ENCODE measurements at places on chromosomes 7 and 10. TPM values are rescaled to one million over a fixed set of nuclear protein-coding genes. Genes with fewer than 3 reads are reported as not detected.

GRCh38 chr10:52573347-52573746 is 199.2 kb downstream of the MBL2 start:
- no peak for DNase-seq

DNA sequence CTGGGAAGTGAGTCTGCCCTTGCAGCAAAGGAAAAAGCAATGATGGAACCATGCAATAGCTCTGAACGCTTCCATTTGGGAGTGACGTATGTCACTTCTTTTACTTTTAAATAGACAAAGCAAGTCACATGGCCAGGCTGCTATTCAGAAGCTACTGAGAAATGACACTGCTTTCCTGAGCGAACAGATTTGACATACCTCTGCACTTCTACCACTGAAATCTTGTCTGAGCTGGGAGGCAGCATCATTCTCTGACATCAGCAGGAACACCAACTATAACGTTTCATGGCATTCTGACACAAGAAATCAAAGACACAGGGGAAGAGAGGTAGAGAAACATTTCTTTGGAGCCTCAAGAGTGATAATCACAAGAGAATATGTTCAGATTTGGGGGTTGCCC is 271.1 kb downstream of the SNX13 start:
- no peak for DNase-seq

DNA sequence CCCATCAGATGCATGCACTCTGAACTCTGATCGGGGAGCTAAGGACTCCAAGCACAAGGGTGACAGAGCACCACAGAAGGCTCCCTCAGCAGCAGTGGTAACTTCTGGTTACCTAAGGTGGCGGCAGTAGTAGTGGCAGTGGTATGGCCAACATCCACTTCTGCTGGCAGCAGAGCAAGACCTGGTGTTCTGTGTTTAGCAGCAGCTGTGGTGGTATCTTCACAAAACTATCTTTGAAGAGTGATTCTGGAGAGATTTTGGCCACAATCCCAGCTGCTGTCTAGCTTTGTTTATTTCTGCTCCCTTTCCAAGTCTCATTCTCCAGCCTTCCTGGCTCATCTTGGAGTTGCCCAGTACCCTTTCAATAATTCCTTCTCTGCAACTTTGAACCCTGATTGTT is 102.4 kb upstream of the LRGUK start:
- peak; percentile 12 for DNase-seq

DNA sequence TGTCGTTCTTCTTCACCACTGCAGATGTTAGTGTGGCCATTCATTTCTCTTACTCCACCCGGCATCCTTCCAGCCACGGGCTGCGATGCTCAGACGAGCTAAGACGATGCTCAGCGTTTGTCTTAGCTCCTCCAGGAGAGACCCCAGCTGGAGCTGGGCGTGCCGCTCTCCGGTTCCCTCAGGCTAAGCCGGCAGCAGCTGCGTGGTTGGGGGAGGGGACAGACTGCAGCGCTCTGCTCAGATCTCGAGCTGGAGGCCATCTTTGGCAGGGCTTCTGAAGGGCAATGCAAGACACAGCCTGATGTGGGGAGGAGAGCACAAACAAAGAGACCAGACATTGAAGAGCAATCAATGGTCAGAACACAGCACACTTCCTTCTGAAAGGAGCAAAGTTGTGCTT is 4.8 kb downstream of the INA start:
- DNase-seq = peak; percentile 39

- DNase-seq = no peak
Measured at GRCh38 chr10:290026-290725, 154.9 kb downstream of the ZMYND11 start.

DNA sequence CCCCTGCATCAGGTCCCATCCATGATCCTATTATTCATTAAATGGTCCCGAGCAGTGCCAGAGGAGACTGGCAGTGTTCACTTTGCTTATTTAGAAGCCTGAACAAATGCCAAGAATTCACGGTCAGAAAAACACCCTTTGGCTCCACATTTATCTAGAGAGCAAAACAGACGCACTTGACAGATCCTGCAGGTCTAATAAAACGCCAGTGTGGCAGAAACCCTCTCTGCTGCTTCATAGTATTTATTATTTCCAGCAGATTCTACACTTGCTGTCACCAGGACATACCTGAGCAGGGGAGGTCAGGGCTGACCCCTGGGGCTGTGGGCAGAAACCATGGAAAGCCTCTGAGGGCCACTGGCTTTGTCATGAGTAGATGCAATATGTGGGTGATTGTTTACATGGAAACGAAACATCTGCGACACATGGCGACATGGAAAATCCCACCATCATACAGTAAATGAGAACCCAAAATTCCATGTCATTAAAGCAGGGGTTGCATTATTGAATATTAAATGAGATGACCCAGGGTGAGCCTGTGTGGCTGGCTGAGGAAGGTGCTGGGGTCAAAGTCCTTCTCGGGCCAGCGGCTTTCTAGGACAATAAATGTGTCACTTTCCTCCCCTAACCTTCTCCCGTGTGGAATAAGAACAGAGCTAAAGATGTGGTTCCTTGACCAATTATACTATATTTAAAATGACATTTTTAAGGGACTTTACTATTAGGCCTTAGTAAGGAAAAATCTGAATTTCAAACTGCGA is 205.9 kb upstream of the SVIL start:
- no peak for DNase-seq

CNNM1 gene
- 0.04 TPM for polyA plus RNA-seq

GRCh38 chr10:79403441-79404230 is 41.8 kb downstream of the ZCCHC24 start:
- DNase-seq = no peak

DNA sequence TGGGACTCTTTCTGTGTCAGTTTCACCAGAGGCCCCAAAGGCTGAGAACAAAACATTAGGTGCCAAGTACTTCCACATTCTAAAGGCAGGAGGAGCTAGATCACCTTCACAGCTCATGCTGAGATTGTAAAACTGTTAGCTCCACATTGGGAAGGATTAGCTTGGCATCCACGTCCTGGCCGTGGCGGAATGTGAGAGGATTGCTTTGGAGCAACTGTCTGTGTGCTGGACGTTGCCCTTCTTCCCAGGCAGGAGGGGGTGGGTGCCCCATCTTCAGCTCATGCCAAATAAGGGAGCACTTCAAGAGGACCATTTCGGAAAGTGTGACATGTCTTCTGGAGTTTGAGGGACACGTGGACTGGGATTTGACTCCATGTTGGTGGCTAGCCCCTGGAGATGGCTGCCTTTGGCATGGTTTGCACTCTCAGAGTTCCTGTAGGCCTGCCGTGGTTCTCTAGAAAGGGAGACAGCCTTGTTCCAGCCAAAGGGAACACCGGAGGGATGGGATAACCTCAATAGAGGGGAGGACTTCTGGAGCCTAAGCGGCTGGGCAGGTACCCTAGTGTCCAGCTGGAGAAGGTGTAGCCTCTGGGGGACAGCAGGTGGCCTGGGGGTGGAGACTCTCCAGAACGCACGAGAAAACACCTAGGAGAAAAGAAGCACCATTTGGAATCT is 19.9 kb upstream of the FMC1 start:
- no peak for DNase-seq

GRCh38 chr7:143279186-143280098 is 5.3 kb upstream of the TMEM139 start:
- peak; percentile 78 for DNase-seq

JAZF1 gene
- 28.5 TPM for polyA plus RNA-seq

GRCh38 chr7:154172236-154172635 is 120.0 kb downstream of the DPP6 start:
- no peak for DNase-seq

DNA sequence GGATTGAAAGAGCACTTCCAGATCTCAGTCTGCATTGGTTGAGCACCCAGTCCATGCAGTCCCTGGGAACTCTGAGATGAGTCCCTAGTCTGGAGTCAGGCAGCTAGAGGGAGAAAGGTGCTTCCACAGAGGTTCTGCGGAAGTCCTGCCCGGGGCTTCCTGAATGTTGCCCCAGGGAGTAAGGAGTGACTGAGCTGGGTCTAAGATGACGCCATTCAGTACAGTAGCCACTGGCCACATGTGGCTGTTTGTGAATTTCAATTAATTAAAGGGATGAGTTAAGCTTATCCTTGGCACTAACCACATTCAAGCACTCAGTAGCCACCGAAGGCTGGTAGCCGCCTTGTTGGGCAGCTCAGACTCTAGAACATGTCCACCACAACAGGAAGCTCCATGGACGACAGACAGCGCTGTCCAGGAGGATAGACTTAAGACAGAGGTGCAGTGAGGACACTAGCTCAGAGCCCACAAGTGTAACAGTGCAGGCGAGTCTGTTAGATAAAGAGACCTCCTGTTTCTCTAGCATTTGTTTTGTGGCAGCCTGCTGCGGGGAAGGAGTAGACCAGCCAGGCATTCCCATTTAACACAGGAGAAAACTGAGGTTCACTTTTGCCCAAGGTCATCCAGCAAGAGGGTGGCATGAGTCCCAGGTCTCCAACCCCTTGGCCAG is 101.6 kb upstream of the PPIF start:
- no peak for DNase-seq

DNA sequence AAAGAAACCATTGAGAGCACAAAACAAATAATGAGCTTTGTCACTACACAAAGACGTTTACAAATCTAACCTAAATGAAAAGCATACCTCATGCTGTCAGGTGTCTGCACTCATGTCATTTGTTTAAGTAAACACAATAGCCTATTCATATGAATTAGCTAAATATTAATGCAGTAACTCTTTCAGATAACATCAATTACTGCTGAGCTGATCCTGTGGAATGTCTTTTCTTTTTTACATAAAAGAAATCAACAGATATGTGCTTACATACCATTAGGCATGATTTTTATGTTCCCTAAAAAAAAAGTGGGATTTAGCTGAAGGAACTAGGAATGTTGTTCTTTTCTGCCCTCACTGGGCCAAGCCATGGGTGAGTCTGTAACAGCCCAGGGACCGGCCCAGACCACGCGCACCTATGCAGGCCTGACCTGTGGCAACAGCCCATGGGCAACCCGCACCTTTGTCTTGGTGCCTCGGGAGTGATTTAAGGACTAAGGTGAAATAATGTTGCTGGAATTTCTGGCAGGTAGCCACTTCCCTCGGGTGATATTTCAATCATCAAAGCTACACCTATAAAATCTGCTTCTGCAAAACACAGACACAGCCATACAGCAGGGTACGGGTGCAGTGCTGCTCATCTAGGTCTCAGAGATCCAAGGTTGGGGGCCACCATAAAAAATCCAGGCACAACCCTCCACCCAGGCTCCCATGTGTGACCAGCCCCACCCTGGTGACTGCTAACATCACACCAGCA is 44.6 kb downstream of the FGFR2 start:
- no peak for DNase-seq

GRCh38 chr7:6520163-6520981 is 30.9 kb downstream of the GRID2IP start:
- no peak for DNase-seq

GRCh38 chr10:34715511-34716187 is 99.4 kb downstream of the PARD3 start:
- no peak for DNase-seq

CFAP69 gene
- not detected for polyA plus RNA-seq

CHAT gene
- not detected for polyA plus RNA-seq

- no peak for DNase-seq
Measured at GRCh38 chr7:1117321-1117928, 29.5 kb downstream of the GPER1 start.

TMEM270 gene
- not detected for polyA plus RNA-seq

ADIRF gene
- polyA plus RNA-seq = not detected

DNA sequence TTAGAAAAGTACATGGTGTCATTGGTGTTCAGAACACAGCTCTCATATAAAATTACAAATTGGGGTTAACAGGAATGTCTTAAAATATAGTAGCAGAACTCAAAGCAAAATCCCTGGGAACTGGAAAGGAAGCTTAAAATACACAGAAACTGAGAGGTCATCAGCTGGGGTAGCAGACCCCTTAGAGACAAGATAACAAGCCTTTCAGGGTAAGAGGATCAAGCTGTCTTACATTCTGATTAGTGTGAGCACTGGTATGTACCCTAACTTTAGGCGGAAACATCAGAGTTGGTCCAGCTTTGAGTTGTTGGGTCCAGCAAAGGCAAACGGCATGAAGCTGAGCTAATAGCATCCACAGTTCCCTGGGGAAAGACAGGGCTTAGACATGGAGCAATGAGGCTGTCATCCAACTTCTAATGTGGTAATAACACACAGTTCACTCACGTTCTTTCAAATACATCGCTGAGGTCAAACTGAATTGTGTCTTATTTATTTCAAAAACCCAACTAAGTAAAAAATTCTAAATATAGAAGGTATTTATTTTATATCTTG is 32.6 kb downstream of the ARHGAP21 start:
- DNase-seq = peak; percentile 17

TEX47 gene
- polyA plus RNA-seq = not detected

- DNase-seq = no peak
Measured at GRCh38 chr7:18461785-18462467, 33.6 kb upstream of the HDAC9 start.

PGAM2 gene
- not detected for polyA plus RNA-seq

GRCh38 chr10:130481936-130482335 is 345.7 kb downstream of the GLRX3 start:
- DNase-seq = peak; percentile 36

DNA sequence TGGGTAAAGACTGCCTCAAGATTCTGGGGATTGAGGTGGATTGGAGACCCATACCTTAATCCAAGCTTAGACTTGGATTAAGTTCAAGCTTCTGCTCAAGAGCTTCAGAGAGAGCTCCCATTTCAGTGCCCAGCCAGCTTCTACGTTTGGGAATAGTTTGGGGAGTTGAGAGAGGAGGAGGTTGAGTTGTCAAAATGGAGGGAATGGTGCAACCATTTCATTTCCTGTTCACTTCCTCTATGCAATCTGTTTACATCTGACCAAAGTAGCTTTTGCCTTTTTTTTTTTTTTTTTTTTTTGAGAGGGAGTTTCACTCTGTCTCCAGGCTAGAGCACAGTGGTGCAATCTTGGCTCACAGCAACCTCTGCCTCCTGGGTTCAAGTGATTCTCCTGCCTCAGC is 65.8 kb downstream of the ENTPD1 start:
- DNase-seq = no peak

- no peak for DNase-seq
Measured at GRCh38 chr7:93757426-93757825, 133.1 kb downstream of the TFPI2 start.

- no peak for DNase-seq
Measured at GRCh38 chr10:93993414-93993781, 333 bp upstream of the PLCE1 start.

PDK4 gene
- 12.1 TPM for polyA plus RNA-seq

DNA sequence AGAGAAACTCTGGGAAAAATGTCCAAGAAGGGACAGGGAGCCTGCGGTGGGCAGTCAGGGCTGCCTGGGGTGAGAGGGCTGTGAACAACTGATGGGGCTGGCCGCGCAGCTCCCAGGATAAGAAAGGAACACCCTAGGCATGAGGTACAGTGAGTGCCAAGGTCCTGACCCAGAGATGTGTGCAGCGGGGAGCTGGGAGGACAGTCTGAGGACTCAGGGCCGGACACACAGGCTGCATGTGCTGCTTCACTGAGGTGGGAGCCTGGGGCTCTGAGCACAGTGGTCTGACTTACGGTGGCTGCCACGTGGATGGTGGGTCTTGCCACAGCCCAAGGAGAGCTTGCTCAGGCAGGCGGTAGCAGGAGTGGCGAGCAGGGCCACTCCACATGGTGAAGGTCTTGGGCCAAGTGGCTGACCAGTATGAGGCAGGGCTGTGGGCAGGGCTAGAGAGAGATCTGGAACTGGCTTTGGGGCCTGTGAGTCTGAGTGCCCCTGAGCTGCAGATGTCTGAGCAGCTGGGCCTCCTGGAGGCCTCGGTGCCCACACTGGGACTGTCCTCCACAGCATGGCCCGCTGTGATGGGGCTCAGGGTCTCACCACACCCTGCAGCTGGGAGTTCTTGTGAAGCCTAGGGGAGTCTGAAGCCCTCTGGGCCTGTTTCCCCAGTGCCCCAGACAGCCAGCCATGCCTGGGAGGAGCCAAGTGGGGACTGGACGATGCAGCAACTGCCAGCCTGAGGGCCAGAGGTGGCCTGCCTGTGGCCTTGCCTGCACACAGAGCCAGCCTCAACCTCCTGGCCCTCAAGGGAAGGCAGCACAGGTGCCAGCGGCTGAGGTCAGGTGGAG is 60.3 kb downstream of the RASGEF1A start:
- no peak for DNase-seq

Measured in muscle of arm (tissue), 14 donors.